ENCODE measurements at places on chromosomes 6 and 20.
A peak's percentile ranks its signal among the peaks of the same experiment; 100 is the strongest.

DNA sequence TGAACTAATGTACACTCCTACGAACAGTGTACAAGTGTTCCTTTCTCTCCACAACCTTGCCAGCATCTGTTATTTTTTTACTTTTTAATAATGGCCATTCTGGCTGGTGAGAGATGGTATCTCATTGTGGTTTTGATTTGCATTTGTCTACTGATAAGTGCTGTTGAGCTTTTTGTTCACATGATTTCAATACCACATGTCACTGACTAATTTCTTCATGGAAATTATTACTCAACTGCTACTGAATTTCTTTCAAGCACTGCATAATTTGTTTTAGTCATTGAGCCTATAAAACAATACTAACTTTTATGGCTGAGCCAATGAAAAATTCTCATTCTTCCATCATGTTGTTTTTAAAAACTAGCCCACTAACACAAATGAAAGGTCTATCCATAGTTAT, 115.4 kb downstream of the FRK start:
- DNase-seq = no peak

DNA sequence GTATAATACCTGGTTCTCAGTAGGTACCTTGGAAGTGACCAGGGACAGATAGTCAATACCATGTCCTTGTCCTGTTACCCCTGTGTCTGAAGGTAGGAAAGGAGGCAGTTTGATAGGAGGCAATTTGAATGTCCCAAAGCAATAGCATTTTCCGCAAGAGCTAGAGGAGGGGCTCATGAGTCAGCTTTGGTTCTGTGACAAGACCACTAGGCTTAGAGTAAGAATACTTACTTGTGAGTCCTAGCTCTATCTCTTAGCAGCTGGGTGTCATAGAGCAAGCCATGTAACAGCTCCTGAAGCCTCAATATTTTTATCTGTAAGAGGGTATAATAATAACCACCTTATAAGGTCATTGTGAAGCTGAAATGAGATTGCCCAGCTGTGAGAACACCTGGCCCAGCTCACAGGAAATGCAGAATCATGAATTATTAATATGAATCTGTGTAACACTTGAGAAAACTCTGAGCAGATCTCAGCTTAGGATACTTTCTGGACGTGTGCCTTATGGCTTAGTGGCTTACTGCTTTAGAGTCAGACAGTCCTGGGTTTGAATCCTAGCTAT, 58.6 kb downstream of the DAAM2 start:
- no peak for DNase-seq

DNA sequence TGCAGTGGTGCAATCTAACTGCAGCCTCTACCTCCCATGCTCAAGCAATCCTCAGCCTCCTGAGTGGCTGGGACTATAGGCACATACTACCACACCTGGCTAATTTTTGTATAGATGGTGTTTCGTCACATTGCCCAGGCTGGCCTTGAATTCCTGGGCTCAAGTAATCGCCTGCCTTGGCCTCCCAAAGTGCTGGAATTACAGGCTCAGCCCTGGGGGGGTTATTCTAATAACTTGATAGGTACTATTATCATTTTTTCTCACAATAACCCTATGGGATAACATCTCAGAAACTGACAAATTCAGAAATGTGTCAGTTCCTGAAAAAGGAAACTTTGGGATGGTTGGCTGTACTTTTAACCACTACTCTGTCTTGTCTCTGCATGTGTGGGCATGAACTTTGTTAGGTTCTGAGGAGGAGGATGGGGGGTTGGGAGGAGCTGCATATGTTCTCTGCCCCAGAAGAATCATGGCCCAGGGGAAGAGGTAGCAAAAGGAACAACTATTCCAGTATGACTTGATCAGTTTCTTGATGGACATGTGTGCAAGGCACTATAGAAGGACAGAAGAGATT, 169.9 kb downstream of the CARMIL1 start:
- DNase-seq = no peak

DNA sequence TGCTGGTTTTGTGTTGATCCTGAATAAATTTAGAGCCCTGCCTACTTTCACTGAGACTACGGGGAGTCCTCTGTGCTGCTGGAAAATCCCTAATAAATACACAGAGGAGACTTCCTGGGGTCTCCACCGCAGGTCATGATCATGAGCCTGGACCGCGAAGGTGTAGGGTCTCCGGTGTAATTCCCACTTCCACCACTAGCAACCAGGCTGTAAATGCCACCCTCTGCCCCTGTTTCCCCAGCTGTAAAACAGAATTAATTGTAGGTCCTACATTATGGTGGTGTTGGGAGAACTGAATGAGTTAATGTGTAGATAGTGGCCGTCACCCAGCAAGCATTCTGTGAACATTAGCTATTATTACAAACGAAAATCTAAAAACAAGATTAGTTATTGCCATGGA, 191.6 kb upstream of the THBS2 start:
- DNase-seq = no peak

DNA sequence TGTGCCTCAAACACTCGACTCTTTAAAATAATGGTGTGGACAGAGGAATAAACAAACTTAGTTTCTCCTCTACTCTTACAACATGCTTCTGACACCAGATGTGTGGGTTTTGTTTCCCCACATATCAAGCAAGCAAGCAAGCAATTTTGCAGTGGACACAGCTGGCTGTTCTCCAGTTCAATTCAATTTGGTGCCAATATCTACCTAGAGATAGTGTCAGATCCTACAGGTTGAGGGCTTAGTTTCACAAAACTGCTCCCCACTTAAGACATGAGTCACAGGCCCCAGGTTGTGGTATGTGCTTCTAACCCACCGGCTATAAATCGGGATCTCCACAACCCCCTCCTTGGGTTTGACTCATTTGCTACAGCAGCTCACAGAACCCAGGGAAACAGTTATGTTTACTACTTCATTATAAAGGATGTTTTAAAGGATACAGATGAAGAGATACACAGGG, 131.4 kb upstream of the TRAF3IP2 start:
- DNase-seq = no peak

DNA sequence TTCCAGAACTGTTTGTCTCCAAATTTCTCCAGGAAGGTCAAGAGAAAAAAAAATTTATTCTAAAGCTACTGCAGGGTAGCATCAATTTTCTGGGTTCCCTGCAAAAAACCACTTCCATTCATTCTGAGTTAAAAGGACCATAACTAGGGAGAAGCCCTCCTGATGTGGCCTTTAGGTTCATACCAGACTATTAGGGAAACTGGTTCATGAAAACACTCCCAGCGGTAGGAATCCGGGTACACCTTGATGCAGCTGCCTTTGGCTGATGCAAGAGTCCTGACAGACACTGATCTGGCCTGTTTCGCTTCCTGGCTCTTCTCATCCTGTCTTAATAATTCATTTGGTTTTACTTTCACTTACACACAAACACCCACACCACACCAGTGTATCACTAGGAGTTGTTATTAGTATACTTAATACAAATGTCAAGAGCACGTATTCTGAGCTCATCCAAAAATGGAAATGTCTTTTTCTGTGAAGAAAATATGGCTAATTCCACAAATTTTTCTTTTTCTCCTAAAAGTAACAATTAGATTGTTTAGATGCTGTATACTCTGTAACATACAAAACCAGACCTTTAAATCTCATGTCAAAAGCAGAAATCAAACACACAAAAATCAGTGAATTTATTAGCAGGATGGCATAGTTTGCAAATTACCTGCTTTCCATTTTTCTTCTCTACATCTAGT, 38.4 kb upstream of the ARHGAP18 start:
- peak; percentile 68 for DNase-seq

GRCh38 chr20:50513169-50514034, 3.2 kb downstream of the PTPN1 start:
- DNase-seq = no peak
